ENCODE measurements at places on chromosomes 7 and 10. TPM values are rescaled to one million over a fixed set of nuclear protein-coding genes. Genes with fewer than 3 reads are reported as not detected.

Gene SORCS1
- not detected for polyA plus RNA-seq

Gene ITGB8
- not detected for polyA plus RNA-seq

- DNase-seq = no peak
- H3K4me1 ChIP-seq = no peaks in the 10 kb centered on the region
- H3K27me3 ChIP-seq = no peaks in the 10 kb centered on the region
Measured at GRCh38 chr10:1003884-1004670, 15.8 kb downstream of the GTPBP4 start.

Gene HOXA5
- polyA plus RNA-seq = not detected

DNA sequence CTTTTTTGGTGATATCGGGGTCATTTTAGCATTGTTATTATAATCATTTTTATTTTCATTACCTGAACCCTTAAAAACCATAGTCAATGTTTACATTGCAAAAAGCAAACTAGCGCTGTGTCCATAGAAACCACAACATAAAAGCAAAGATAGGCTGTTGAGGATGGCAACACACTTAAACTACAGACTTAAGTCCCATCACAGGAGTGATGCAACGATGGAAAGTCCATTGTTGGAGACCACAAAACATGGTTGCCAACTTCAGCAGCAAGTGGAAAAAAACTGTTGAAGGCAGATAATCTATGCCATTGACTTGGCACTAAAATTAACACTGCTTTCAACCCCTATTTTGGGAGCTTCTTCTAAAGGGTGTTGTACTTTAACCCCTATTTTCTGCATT is 398.8 kb upstream of the IGFBP3 start:
- no peaks in the 10 kb centered on the region for H3K4me1 ChIP-seq
- no peak overlapping the region for H3K4me3 ChIP-seq
- no peaks in the 10 kb centered on the region for H3K27me3 ChIP-seq

DNA sequence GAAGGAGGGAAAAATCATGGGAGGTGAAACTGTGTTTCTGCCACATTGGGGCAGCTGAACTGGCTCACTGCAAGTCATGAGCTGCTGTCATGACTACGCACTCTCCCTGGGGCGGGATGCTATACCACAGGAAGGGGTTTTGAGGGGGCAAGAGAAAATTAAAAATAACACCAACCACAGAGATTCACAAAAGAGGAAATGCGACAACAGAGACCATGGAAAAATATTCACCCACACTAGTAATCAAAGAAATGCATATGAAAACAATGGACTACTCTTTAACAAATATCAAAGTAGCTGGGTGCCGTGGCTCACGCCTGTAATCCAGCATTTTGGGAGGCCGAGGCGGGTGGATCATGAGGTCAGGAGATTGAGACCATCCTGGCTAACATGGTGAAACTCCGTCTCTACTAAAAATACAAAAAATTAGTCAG is 65.2 kb upstream of the TM9SF3 start:
- H3K27ac ChIP-seq = no peak overlapping the region
- no peak overlapping the region for H3K4me3 ChIP-seq
- H3K27me3 ChIP-seq = no peaks in the 10 kb centered on the region
- peaks cover 10% of the 10 kb centered on the region for H3K4me1 ChIP-seq
- no peaks in the 10 kb centered on the region for H3K36me3 ChIP-seq

DNA sequence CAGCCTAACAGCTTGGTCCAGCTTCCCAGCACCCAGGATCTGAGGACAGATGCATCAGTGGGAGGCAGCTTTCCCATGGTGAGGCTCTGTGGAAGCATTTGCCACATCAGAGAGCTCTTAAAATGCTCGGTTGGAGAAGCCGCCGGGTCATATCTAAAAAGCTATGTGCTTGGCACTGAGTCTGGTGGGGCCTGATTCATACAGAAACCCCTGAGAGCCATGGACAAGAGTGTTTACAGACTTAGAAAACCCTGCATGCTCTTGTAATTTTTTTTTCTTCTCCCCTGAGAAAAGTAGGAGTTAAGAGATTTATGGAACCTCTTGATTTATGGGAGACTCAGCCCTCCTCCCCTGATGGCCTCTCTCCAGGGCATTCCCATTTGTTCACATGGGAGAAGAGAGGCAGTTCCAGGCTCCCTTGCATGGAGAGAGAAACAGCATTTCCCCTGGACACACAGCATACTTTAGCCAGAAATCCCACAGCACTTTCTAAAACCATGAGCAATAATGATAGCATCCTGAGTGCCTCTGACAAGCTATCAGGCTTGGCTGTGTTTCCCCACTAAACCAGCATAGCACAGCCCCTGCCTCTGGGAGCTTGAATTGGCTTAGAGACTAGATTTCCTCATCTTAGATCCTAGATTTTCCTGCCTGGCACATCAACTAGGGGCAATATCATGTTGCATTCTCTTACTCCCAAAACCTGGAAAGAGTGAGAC is 322.1 kb upstream of the AUTS2 start:
- no peak for DNase-seq
- no peak overlapping the region for H3K4me3 ChIP-seq
- no peak overlapping the region for H3K27ac ChIP-seq

- H3K36me3 ChIP-seq = no peaks in the 10 kb centered on the region
- peaks cover 13% of the 10 kb centered on the region for H3K27me3 ChIP-seq
- DNase-seq = no peak
- peaks cover 4% of the 10 kb centered on the region for H3K4me1 ChIP-seq
- no peak overlapping the region for H3K4me3 ChIP-seq
Measured at GRCh38 chr7:24279512-24279911, 4.5 kb upstream of the NPY start.

Gene MUC3A
- not detected for polyA plus RNA-seq

Gene CFAP70
- polyA plus RNA-seq = not detected

Gene DAGLB
- 12.7 TPM for polyA plus RNA-seq

DNA sequence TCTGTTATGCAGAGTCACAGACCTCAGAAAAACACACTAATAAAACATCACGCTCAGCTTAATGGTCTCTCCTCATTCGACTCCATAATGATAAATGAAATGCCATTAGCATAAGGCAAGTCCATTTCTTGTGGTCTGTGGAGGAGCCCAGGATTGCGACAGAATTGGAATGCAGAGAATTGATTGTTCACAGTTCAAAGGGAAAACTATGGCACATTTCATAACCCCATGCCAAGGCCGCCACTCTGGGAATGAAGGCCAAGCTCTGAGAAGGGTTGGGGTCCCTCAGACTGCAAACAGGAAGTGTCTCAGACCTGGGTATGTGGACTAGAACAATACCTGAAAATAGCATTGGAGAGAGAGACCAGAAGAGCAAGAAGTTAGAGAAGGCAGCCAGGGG is 398.9 kb downstream of the ADRA2A start:
- no peak overlapping the region for H3K4me3 ChIP-seq
- no peak overlapping the region for H3K27ac ChIP-seq
- H3K27me3 ChIP-seq = no peaks in the 10 kb centered on the region
- H3K4me1 ChIP-seq = no peaks in the 10 kb centered on the region

Gene TMEM270
- not detected for polyA plus RNA-seq

GRCh38 chr7:106418526-106418925 is 133.7 kb upstream of the NAMPT start:
- no peak for DNase-seq
- H3K27me3 ChIP-seq = no peaks in the 10 kb centered on the region
- no peaks in the 10 kb centered on the region for H3K36me3 ChIP-seq
- no peak overlapping the region for H3K27ac ChIP-seq
- H3K4me3 ChIP-seq = no peak overlapping the region

Gene DPP6
- polyA plus RNA-seq = not detected

GRCh38 chr7:138137423-138138171 is 61.3 kb downstream of the AKR1D1 start:
- H3K27me3 ChIP-seq = no peaks in the 10 kb centered on the region
- no peak overlapping the region for H3K27ac ChIP-seq
- H3K36me3 ChIP-seq = no peaks in the 10 kb centered on the region
- no peak for DNase-seq
- no peaks in the 10 kb centered on the region for H3K4me1 ChIP-seq

- H3K27ac ChIP-seq = no peak overlapping the region
- peaks cover 3% of the 10 kb centered on the region for H3K4me1 ChIP-seq
- no peaks in the 10 kb centered on the region for H3K27me3 ChIP-seq
- no peak for DNase-seq
Measured at GRCh38 chr7:106419455-106420182, 134.8 kb upstream of the NAMPT start.

- H3K27ac ChIP-seq = no peak overlapping the region
- no peak overlapping the region for H3K4me3 ChIP-seq
- H3K27me3 ChIP-seq = no peaks in the 10 kb centered on the region
- no peaks in the 10 kb centered on the region for H3K36me3 ChIP-seq
Measured at GRCh38 chr7:151114151-151115090, 28.1 kb downstream of the AGAP3 start.

DNA sequence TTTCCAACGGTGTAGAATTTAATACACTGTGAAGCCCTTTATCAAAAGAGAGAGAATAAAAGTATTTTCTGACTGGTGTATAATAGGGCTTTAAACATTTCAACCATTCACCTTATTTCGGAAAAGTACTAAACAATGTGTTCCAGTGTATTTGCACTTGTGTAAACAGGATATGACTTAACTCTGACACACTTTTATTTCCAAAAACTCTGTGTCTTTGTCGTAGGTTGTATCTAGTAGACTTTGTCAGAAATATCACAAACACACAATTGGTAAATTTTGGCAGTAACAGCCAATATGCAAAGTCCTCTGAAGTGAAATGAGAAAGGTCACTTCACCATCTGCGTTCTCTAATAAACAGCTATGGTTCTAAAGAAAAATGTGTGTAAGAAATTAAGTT is 10.3 kb upstream of the TSPAN13 start:
- no peaks in the 10 kb centered on the region for H3K36me3 ChIP-seq
- H3K27ac ChIP-seq = no peak overlapping the region
- H3K27me3 ChIP-seq = no peaks in the 10 kb centered on the region
- no peaks in the 10 kb centered on the region for H3K4me1 ChIP-seq
- no peak for DNase-seq

- H3K4me1 ChIP-seq = no peaks in the 10 kb centered on the region
- no peak for DNase-seq
- no peak overlapping the region for H3K27ac ChIP-seq
- H3K4me3 ChIP-seq = no peak overlapping the region
Measured at GRCh38 chr7:99709260-99709659, 25.7 kb downstream of the CYP3A7 start.

- H3K4me1 ChIP-seq = no peaks in the 10 kb centered on the region
- H3K36me3 ChIP-seq = no peaks in the 10 kb centered on the region
- H3K4me3 ChIP-seq = no peak overlapping the region
- no peaks in the 10 kb centered on the region for H3K27me3 ChIP-seq
- DNase-seq = no peak
Measured at GRCh38 chr10:95784279-95784913, 28.4 kb downstream of the ENTPD1 start.

DNA sequence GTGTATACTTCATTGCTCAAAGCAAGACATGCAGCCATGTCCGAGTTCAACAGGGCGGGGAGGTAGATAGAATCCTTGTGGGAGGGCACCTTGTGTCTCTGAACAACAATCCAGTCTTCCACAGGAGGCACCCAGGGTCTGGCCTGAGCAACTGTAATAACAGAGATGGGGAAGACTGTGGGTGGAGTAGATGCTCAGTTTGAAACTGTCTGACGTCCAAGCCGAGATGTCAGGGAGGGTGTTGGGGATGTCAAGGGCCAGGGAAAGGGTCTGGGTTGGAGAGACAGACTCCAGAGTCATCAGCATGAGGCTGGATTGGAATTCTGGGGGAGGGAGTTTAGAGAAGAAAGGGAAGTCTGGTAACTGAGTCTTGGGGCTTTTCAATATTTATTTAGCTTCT is 88.0 kb downstream of the FANK1 start:
- H3K27me3 ChIP-seq = no peaks in the 10 kb centered on the region
- no peak overlapping the region for H3K27ac ChIP-seq
- no peaks in the 10 kb centered on the region for H3K36me3 ChIP-seq
- no peaks in the 10 kb centered on the region for H3K4me1 ChIP-seq
- H3K4me3 ChIP-seq = no peak overlapping the region

DNA sequence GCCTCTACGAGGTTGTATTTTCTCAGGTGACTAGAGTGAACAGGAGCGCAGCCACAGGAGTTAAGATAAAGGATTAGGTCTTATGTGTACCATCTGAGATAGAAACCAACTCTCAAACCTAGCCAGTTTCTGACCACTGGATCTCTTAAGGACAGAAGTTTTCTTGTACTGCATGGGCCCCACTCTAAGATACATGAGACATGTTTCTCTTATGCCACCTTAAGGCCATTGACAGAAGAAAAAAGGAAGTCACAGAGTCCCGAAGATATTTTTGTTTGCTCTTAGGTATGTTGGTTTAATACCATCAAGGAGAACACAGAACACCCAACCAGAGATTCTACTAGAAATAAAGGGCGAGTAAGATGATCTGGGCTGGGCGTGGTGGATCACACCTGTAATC is 335.8 kb downstream of the FRMD4A start:
- no peak for DNase-seq
- no peak overlapping the region for H3K4me3 ChIP-seq
- H3K4me1 ChIP-seq = peaks cover 11% of the 10 kb centered on the region
- no peak overlapping the region for H3K27ac ChIP-seq

DNA sequence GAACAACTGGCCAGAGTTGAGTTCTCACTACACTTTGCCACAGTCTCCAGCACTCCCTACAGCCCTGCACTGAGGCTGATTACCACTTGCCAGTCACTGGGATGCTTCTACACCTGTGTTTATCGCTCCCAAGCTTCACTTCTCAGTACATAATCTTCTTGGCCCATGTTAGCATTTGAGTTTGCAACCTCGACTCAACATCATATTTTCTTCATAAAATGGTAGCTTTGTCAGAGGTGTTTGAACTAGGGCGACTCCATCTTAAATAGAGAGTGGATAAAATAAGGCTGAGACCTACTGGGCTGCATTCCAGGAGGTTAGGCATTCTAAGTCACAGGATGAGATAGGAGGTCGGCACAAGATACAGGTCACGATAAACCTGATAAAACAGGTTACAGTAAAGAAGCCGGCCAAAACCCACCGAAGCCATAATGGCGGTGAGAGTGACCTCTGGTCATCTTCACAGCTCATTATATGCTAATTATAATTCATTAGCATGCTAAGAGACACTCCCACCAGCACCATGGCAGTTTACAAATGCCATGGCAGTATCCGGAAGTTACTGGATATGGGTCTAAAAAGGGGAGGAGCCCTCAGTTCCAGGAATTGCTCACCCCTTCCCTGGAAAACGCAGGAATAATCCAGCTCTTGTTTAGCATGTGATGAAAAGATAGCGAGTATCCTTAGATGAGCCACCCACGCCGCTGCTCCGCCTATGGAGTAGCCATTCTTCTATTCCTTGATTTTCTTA is 105.8 kb upstream of the KLF6 start:
- H3K27me3 ChIP-seq = no peaks in the 10 kb centered on the region
- no peak overlapping the region for H3K4me3 ChIP-seq
- no peak overlapping the region for H3K27ac ChIP-seq
- H3K4me1 ChIP-seq = peaks cover 71% of the 10 kb centered on the region
- no peak for DNase-seq
- no peaks in the 10 kb centered on the region for H3K36me3 ChIP-seq

Gene PARD3
- polyA plus RNA-seq = not detected

GRCh38 chr7:130008941-130009847 is 42.0 kb downstream of the ZC3HC1 start:
- H3K27me3 ChIP-seq = no peaks in the 10 kb centered on the region
- no peak overlapping the region for H3K4me3 ChIP-seq
- H3K36me3 ChIP-seq = no peaks in the 10 kb centered on the region

Gene GIMAP1
- polyA plus RNA-seq = 36.6 TPM

Measured in CD4-positive, alpha-beta memory T cell (primary cell).